GM19239 (cell line): ENCODE measurements at places on chromosomes 6 and 20.

DNA sequence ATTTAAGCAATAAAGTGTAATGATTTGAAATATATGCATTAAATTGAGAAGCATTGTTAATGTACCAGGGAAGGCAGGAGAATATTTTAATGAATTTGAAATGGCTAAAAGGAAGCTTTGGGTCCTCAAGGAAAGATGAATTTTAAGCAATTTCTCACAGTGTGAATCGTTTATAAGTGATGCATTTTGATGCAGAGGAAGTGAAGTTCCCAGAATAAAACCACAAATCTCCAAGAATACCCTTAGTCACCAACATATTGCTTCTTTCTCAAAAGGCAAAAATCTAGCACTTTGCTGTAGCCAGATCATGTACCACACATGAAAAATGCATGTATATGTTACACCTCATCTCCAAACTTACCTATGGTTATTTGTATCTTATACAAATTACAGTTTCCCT, 11.7 kb downstream of the TPD52L1 start:
- DNase-seq, result no peak

DNA sequence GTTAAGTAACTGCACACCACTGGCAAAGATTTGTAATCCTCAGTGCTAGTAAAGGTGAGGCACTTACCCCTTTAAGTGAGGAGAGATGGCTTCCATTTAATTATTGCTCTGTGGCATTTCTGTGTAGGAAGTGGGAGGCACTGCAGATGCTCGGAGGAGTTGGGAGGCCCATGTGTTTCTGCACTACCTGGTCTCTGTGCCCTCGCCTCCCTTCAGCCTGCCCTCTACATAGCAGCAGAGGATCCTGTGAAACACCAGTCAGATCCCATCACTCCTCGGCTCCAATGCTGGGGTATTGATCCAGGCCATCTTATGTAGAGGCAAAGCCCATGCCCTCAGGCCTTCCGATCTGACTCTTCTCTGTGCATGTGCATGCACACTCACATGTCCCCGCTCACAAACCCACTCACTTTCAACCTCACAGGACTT, 67.0 kb downstream of the SLX4IP start:
- no peak for DNase-seq

DNA sequence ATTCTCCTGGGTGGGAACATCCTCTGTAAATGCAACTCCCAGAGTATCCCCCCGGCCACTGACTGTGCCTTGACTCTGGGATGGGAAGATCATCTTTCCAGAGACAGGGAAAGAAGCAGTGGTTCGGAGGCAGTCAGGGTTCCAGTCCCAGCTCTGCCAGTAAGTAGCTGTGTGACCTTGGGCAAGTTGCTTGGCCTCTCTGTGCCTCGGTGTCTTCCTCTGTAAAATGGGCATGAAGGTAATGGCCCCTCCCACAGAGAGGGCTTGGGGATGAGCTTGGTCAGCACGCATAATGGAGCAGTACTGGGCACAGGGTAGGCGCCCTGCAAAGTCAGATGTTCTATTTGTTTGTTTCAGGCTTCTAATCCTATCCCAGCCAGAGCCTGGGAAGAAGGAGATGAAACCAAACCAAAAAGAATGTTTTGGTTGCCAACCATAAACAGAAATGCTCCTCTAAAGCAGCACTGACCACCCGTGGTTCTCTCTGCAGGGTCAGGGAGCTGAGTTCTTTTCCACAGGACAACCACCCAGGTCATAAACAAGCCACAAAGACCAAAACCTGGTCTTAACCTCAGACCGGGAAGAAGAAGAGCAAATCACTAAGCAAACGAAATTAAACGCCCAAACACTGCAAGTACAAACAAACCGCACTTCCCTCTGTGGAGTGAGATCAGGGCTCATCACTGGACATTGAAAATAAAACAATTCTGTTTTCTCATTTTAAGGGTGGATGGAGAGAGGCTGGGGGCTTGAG, 381.0 kb upstream of the SULF2 start:
- no peak for DNase-seq

GRCh38 chr20:37479925-37480691, 40.9 kb upstream of the NNAT start:
- DNase-seq, result no peak

- no peak for DNase-seq
Measured at GRCh38 chr6:11028959-11029358, 15.1 kb downstream of the ELOVL2 start.

DNA sequence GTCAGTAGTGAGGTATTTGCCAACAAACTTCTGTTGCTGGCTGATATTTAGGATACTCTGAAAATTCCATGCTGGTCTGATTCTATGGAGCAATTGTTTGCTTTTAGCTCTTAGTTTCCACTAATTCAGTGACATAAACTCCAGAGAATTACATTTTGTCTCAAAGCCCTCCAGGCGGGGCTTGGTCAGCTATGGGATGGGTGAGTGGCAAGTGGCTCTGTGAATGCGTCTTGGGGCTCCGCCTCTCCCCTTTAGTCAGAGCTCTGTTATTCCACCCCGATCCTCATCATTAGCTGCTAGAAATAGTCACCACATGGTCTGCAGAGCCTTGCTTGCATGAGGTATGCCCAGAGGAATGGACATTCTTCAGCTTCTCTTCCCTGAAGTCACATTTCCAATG, 540.6 kb downstream of the QKI start:
- DNase-seq, result no peak

GRCh38 chr20:62734326-62734725, 25.7 kb downstream of the NTSR1 start:
- DNase-seq, result no peak

- no peak for DNase-seq
Measured at GRCh38 chr20:51531141-51531710, 11.3 kb downstream of the NFATC2 start.

GRCh38 chr6:163417595-163417994, 3.1 kb downstream of the QKI start:
- no peak for DNase-seq

- DNase-seq, result no peak
Measured at GRCh38 chr6:167558246-167559177, 233.6 kb downstream of the TTLL2 start.

- no peak for DNase-seq
Measured at GRCh38 chr20:53778041-53778516, 184.4 kb upstream of the ZNF217 start.
